Activated CD8-positive, alpha-beta memory T cell treated with anti-CD3 and anti-CD28 coated beads, Interleukin-2, amount 10 ng/mL, durations not matched to agents 7 days and 5 days (primary cell): ENCODE measurements at places on chromosomes 2 and 18. TPM values are rescaled to one million over a fixed set of nuclear protein-coding genes. Genes with fewer than 3 reads are reported as not detected.

DNA sequence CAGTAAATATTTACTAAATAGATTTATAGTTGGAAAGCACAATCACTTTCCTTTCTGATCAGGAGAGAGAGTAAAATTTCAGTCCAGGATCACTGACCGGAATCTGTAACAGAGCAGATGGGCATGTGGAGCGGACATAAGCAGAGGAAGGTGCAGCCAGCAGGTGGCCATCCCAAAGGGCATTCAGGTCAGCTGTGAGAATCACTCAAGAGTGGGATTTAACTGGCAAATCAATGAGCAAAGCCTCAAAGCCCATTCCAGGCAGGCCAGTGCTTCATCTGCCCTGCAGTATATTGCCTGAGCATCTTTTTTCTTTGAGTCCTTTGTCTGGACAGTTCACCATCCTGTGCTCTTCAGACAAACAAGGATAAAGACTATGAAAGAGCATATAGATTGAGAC, 166.4 kb upstream of the SLC14A2 start:
- no peaks in the 10 kb centered on the region for H3K36me3 ChIP-seq
- no peaks in the 10 kb centered on the region for H3K4me1 ChIP-seq
- no peak for DNase-seq
- no peak overlapping the region for H3K4me3 ChIP-seq
- H3K27me3 ChIP-seq = peaks cover 6% of the 10 kb centered on the region

GRCh38 chr2:101597347-101597944, 100.1 kb upstream of the MAP4K4 start:
- no peaks in the 10 kb centered on the region for H3K4me1 ChIP-seq
- H3K4me3 ChIP-seq = no peak overlapping the region
- no peaks in the 10 kb centered on the region for H3K36me3 ChIP-seq
- H3K27me3 ChIP-seq = peaks cover 6% of the 10 kb centered on the region

DNA sequence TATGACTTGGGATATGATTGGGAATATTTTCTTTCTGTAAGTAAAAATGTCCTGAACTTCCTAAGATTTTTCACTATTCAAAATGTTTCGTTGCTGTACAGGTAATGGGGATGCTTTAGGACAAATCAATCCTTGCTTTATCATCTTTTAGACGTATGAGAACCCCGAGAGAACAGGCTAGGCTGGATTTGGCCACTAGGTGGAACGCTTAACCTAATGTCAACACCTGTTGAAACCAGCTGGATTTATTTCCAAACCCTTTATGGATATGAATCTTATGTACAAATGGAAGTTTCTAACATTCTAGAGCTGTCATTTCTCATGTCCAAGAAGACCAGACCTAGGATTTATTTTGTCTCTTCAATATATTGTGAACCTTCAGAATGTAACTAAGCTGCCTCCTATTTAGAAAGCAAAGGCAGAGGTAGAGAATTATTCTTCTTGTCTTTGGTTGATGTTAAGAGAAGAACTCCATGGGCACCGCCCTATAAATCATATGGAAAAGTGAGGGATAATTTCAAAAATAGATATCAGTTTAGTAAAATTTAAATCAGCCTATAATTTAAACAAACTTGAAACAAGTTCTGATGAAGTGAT, 96.7 kb downstream of the PMAIP1 start:
- H3K36me3 ChIP-seq = no peaks in the 10 kb centered on the region
- H3K4me1 ChIP-seq = no peaks in the 10 kb centered on the region
- H3K4me3 ChIP-seq = no peak overlapping the region

- no peaks in the 10 kb centered on the region for H3K36me3 ChIP-seq
- H3K4me1 ChIP-seq = peaks cover 8% of the 10 kb centered on the region
- DNase-seq = no peak
- no peak overlapping the region for H3K27ac ChIP-seq
These were observed 11.8 kb downstream of the CYRIA start for GRCh38 chr2:16653799-16654198.

DNA sequence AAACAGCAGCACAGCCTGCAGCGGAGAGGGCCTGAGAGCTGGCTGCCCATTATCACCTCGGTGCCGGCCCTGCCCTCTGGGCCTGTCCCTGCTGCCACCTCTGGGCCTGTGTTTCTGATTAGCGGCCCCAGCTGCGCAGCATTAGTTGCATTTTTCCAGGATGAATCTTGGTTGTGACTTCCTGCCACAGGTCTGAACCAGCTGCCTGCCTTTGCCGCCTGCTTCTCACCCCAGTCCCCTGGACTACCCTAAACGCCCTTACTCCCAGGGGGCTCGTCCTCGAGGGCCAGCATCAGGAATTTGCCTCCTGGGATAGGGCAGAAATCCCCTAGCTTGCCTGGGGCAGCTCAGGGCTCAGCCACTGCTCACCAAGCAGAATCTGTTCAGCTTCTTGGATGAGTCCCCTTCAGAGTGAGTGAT, 342.8 kb downstream of the DYSF start:
- no peaks in the 10 kb centered on the region for H3K27me3 ChIP-seq
- DNase-seq = no peak
- no peak overlapping the region for H3K4me3 ChIP-seq
- no peaks in the 10 kb centered on the region for H3K4me1 ChIP-seq

- no peaks in the 10 kb centered on the region for H3K4me1 ChIP-seq
- H3K27me3 ChIP-seq = peaks cover 8% of the 10 kb centered on the region
- H3K36me3 ChIP-seq = no peaks in the 10 kb centered on the region
- DNase-seq = no peak
- H3K4me3 ChIP-seq = no peak overlapping the region
These were observed 38.4 kb upstream of the BIN1 start for GRCh38 chr2:127145280-127145895.

The VWC2L gene
- total RNA-seq = not detected

The NDUFV2 gene
- 302 TPM for total RNA-seq
